ENCODE measurements at places on chromosomes 16 and 17. TPM values are rescaled to one million over a fixed set of nuclear protein-coding genes. Genes with fewer than 3 reads are reported as not detected.

MYH11 gene
- not detected for total RNA-seq

CFAP97D1 gene
- not detected for total RNA-seq

SMG1 gene
- total RNA-seq: 12.3 TPM

MYH8 gene
- not detected for total RNA-seq

SEZ6 gene
- not detected for total RNA-seq

SMTNL2 gene
- 0.15 TPM for total RNA-seq

MCRIP1 gene
- 139 TPM for total RNA-seq

NEUROD2 gene
- not detected for total RNA-seq
